ENCODE measurements at places on chromosomes 4 and X. TPM values are rescaled to one million over a fixed set of nuclear protein-coding genes. Genes with fewer than 3 reads are reported as not detected.

The SYN1 gene
- 0.43 TPM for total RNA-seq

The TMPRSS11F gene
- total RNA-seq: not detected

The ARMCX2 gene
- total RNA-seq: 25.6 TPM

DNA sequence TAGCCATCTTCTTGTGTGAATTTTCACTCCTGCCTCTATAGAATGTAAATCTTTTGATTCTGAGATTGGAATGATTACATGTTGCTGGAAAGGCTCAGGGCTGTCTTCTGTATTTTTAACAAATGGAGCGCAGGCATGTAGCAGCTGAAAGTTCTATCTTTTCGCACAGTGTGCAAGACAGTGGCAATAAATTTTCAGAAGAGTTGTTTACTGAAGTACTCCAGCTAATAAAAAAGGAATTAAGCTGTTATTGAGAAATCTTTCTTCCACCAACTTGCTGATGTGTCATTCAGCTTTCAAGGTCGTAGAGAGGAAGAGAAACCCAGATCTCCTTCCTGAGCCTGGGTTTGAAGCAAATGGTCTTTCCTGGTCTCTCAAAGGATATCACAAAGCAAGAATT, 122.0 kb upstream of the PUDP start:
- DNase-seq: no peak

- DNase-seq: no peak
Measured at GRCh38 chr4:129328162-129328561, 232.2 kb downstream of the C4orf33 start.

DNA sequence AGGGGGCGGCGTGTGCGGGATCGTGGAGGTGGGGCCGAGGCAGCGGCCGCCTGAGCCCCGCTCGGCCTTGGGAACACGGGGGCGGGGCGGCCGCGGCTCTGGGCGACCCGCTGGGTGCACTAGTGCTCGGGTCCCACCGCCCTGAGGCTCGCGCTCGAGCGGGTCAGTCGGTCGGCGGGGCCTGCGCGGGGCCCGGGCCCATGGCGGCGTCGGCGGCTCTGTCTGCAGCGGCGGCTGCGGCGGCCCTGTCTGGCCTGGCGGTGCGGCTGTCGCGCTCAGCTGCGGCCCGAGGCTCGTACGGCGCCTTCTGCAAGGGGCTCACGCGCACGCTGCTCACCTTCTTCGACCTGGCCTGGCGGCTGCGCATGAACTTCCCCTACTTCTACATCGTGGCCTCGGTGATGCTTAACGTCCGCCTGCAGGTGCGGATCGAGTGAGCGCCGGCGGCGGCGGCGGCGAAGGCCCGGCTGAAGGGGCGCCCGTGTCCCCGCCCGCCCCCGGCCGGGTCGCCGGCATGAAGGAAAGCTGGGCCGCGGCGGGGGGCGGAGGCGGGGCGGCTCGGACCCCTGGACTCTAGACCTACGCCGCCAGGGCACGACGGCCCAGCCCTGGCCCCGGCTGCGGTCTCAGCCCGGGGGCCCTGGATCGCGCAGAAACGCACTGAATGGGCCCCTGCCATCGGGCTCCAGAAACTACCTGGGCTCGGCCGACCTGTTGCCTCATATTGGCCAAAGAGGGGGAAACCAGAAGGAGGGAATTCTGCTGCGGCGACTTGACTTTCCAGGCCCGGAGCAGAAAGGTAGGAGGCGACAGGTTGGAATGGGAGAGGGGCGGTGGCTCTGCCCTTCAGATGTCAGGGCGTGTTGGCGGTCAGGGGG, at the start of gene SMIM10L2A:
SMIM10L2A (plus strand) TSS at position 13 of the 878 bp plus-strand sequence; CDS start at position 201, 188 bp downstream.
- no peak for DNase-seq

GRCh38 chr4:6941796-6942195, 32.2 kb downstream of the TBC1D14 start:
- no peak for DNase-seq

- DNase-seq: no peak
Measured at GRCh38 chr4:154577324-154577723, 13.2 kb downstream of the FGA start.

GRCh38 chr4:149211876-149212275, 603.8 kb downstream of the IQCM start:
- DNase-seq: no peak

- peak; percentile 57 for DNase-seq
Measured at GRCh38 chr4:163744861-163745260, 250.4 kb downstream of the TMA16 start.

DNA sequence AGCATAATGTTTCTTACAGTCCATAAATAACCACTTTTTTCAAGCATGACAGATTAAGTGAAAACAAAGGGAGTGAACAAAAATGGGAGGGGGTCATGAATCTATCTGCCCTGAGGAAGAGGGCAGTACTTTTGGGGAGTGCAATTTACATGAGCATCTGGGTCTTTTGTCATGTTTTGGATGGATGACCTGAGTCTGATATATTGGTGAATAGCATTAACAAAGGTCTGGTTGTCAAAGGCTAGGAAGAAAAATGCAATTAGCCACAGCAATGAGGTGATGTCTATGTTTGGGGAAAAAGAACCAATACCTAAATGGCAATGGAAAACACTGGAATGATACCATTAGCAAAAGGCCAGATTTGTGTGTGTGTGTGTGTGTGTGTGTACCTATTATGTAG, 15.1 kb upstream of the MAD2L1 start:
- no peak for DNase-seq

- no peak for DNase-seq
Measured at GRCh38 chr4:17058536-17058915, 160.1 kb upstream of the LDB2 start.

Data from GM12878 (cell line).